ENCODE measurements at places on chromosomes 13 and 19. TPM values are rescaled to one million over a fixed set of nuclear protein-coding genes. Genes with fewer than 3 reads are reported as not detected.

GRCh38 chr19:5893907-5894703, 9.5 kb downstream of the NDUFA11 start:
- no peak overlapping the region for H3K4me3 ChIP-seq
- H3K27me3 ChIP-seq, result peaks cover 3% of the 10 kb centered on the region
- peaks cover 2% of the 10 kb centered on the region for H3K4me1 ChIP-seq

DNA sequence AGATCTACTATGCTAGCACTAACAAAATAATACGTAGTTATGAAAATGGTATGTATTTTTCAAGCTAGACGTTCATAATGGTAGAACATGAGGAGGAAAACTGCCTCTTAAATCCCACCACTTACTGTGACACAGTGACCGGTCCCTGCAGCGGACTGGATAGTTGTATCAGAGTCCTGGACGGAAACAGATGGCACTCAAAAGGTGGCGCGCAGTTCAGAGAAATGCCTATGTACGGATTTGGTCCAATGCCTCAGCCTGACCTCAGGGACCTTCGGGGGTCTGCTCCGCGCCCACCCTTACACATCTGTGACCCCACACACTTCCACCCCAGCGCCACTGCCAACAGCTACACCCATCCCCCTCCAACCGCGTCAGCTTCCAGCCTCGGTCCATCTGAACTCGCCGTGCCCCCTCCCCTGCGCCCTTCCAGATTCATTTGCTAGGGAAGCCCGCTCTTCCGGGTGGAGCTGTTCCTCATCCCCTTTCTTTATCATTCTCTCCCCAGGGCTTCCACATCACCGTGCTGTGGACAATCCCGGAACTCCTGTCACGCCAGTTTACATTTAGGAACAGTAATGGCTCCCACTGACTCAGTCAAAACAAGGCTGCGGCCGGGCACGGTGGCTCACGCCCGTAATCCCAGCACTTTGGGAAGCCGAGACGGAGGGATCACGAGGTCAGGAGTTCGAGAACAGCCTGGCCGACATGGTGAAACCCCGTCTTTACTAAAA, 792 bp upstream of the LENG8 start:
- peak overlapping the region; percentile 91 for H3K4me3 ChIP-seq
- H3K36me3 ChIP-seq, result peaks cover 13% of the 10 kb centered on the region
- DNase-seq, result peak; percentile 79
- peaks cover 21% of the 10 kb centered on the region for H3K27me3 ChIP-seq

GRCh38 chr13:111493468-111493867, 173.0 kb downstream of the TEX29 start:
- peaks cover 6% of the 10 kb centered on the region for H3K27me3 ChIP-seq
- no peak overlapping the region for H3K27ac ChIP-seq
- H3K36me3 ChIP-seq, result no peaks in the 10 kb centered on the region
- DNase-seq, result no peak
- H3K4me3 ChIP-seq, result no peak overlapping the region

DNA sequence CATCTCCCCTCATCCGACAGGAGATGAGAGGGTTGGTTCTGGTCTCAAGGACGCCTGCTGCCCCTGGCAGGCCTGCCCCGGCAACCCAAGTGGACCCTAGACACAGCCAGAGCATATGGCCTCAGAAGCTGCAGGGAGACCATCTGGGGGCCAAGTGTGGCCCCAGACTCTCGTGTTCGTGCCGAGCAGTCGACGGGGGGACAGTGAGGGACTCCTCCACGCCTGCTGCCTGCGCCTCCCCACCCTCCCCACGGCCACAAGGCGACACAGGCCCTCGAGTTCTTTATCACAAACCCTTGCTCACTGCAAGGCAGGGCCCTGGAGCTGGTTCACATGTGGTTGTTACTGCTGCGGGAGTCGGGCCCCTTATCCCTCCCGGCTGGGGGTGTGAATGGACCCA, 9.3 kb downstream of the CAPS start:
- no peak for DNase-seq
- H3K27me3 ChIP-seq, result peaks cover 6% of the 10 kb centered on the region
- H3K27ac ChIP-seq, result peak overlapping the region; percentile 62

DNA sequence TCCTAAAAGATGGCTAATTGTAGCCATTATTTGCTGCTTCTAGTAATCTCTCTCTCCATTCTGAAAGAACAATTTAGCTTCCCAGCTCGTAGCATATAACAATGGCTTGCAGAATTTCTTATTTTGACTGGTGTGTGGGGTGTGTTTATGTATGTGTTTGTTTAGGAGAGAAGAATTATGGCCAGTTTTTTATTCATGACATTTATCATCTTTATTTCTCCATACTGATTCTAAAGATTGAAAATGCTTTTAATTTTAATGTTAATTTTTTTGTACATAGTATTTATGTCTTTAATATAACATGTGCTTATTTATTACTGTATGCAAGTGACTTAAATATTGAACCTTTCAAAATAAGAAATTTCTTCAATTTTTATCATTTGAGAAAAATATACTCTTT, 115.8 kb upstream of the TMTC4 start:
- H3K36me3 ChIP-seq, result peaks cover 12% of the 10 kb centered on the region
- no peaks in the 10 kb centered on the region for H3K4me1 ChIP-seq
- H3K4me3 ChIP-seq, result no peak overlapping the region

GRCh38 chr19:14949876-14950275, 8.6 kb downstream of the OR7C2 start:
- peaks cover 2% of the 10 kb centered on the region for H3K27me3 ChIP-seq
- H3K36me3 ChIP-seq, result no peaks in the 10 kb centered on the region
- H3K27ac ChIP-seq, result no peak overlapping the region
- H3K4me1 ChIP-seq, result no peaks in the 10 kb centered on the region

DNA sequence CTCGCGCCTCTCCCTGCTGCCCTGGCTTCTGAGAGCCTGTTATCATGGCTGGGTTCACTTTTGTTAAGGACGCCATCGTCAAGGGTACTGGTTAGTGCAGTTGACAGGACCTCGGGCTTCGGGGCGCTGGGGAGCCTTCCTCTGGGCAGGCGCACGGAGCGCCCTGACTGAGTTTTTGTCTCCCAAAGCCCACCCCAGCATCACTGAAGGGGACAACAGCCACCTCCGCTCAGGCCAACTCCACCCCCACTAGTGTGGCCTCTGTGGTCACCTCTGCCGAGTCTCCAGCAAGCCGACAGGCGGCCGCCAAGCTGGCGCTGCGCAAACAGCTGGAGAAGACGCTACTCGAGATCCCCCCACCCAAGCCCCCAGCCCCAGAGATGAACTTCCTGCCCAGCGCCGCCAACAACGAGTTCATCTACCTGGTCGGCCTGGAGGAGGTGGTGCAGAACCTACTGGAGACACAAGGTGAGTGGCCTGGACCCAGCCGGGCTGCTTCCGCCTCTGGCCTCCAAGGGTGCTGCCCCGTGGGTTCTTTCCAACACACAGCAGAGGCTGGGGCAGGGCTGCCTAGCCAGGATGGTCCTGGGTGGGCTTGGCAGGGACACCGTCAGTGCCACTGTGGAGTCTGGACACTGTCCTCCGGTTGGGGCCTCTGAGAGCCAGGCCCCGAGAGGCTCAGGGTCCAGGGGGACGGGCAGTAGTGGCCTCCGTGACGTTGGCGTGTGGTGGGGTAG, 16.9 kb downstream of the TSSK6 start:
- peaks cover 5% of the 10 kb centered on the region for H3K4me1 ChIP-seq
- H3K4me3 ChIP-seq, result no peak overlapping the region
- no peak overlapping the region for H3K27ac ChIP-seq
- H3K36me3 ChIP-seq, result no peaks in the 10 kb centered on the region
- DNase-seq, result no peak

DNA sequence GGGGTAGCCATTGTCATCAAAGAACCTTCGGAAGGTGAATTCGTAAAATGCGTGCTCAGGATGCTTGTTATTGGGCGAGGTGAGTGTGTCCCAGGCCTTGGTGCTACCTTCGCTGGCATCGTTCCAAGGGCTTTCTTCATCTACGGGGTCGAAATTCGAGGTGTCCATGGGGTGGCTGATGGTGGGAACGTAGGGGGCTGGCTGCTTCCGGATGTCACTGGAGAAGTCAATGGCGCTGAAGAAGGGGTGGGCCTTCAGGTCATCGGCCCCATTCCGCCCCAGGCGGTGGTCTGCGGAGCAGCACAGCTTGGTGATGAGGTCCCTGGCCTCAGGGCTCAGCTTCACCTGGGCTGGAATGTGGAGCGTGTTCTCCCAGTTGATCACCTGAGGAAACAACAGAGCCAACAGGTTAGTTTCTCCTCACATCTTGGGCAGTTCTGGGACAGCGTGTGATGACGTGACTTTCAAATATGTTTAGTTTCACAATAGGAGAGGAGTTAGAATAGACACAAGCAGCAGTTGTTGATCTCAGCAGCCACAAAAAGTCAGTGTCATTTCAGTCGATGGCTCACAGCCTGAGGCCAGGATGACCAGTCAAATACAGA, 72.5 kb upstream of the XPO4 start:
- H3K4me1 ChIP-seq, result no peaks in the 10 kb centered on the region
- no peak overlapping the region for H3K27ac ChIP-seq
- peaks cover 3% of the 10 kb centered on the region for H3K27me3 ChIP-seq
- peaks cover 5% of the 10 kb centered on the region for H3K36me3 ChIP-seq

DNA sequence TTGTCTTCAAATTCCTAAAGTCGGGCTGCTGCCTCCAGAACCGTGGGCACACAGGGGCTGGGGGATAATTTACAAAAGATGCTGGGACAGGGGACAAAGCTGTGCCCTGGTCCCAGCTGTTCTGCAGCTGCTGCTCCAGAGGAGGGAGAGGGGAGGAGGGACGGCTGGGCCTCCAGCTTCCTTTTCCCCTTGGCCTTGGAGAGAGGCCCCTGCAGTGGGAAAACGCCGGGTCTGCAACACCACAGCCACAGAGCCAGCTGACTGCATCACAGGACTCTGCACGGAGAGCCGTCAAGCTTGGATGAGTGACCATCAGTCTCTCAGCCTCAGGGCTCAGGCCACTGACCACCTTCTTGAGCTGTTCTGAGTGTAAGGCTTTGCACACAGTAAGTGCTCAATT, 6.1 kb downstream of the DOCK6 start:
- no peak overlapping the region for H3K4me3 ChIP-seq
- H3K27ac ChIP-seq, result no peak overlapping the region
- peaks cover under 1% of the 10 kb centered on the region for H3K27me3 ChIP-seq

GRCh38 chr19:11404588-11405222, 14.4 kb downstream of the RGL3 start:
- H3K27me3 ChIP-seq, result peaks cover 6% of the 10 kb centered on the region
- no peaks in the 10 kb centered on the region for H3K4me1 ChIP-seq
- H3K4me3 ChIP-seq, result no peak overlapping the region
- no peak overlapping the region for H3K27ac ChIP-seq

The FPR1 gene
- not detected for total RNA-seq

The RNF113B gene
- total RNA-seq, result not detected

The SMIM24 gene
- total RNA-seq, result not detected

The ODAD3 gene
- total RNA-seq, result 2.6 TPM

The LAIR1 gene
- total RNA-seq, result not detected

The SYNE4 gene
- total RNA-seq, result 2.0 TPM

The CYP4F2 gene
- not detected for total RNA-seq

Data from glutamatergic neuron (in vitro differentiated cells).